ENCODE measurements at places on chromosomes 5 and 9.

- no peak for DNase-seq
Measured at GRCh38 chr5:125455041-125455440, 708.6 kb upstream of the ZNF608 start.

GRCh38 chr9:85428230-85428629, 313.5 kb downstream of the AGTPBP1 start:
- DNase-seq: no peak

- DNase-seq: peak; percentile 70
Measured at GRCh38 chr5:6875376-6875775, 162.1 kb downstream of the TENT4A start.

DNA sequence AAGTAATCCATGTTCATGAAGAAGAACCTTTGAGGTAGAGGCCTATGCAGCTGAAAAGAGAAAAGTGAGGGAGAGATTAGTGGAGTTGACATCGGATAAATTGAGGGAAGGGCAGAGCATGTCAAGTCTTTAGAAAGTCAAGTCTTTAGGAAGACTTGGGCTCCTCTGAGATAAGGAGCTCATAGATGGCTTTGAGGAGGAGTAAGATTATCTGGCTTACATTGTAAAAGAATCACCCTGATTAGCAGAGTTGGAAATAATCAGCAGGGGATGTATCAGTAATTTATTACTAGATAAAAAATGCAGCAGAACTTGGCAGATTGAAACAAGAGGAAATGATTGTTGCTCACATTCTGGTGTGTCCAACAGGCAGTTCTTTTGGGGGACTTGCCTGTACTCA, 727.2 kb upstream of the WWC1 start:
- DNase-seq: no peak

- DNase-seq: no peak
Measured at GRCh38 chr9:127290561-127291065, 26.0 kb downstream of the GARNL3 start.

- DNase-seq: no peak
Measured at GRCh38 chr5:132758451-132758850, 11.2 kb downstream of the CCNI2 start.

DNA sequence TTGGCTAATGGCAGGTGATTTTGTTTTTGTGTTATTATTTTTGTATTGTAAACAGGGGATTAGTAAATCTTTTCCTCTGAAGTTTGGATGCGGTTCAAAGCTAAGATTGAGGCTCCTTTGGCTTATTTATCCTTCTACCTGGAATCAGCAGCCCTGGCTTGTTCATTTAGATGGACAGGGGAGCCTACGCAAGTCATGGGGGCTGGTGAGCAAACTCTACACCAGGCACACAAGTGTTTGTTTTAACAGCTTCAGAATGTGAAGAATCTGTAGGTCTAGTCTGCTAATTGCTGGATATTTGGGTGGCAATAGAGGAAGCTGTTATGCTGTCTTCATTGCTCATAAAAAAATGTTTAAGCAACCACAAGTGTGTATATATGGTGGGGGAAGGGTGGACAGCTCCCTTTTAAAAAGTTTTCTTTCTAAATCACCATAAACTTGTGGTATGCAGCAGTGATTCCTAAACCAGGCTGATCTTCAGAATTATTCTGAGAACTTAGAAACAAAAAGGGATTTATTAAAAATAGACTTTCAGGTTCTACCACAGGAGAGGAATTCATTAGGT, 20.7 kb downstream of the ZNF462 start:
- DNase-seq: no peak

GRCh38 chr5:102754767-102755431, at the start of gene PAM:
Gene PAM (plus strand): TSS chr5:102755305. CDS start chr5:102866196, 110,891 bp downstream.
- DNase-seq: no peak

DNA sequence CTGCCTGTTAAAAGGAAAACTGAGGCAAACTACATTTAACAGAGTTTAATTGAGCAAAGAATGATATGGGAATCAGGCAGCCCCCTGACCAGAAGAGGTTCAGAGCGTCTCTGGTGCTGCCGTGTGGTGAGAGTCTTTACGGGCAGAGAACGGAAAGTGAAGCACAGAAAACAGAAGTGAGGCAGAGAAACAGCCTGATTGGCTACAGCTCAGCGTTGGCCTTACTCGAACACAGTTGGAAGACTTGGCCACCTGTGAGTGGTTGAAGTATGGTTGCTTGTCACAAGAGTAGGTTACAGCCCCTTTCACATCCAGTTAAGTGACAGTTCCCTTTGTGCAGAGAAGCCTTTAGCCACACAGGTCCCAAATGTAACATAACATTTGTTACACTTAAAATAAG, 16.9 kb upstream of the FBP1 start:
- DNase-seq: no peak

- no peak for DNase-seq
Measured at GRCh38 chr5:34545626-34546025, 110.5 kb upstream of the RAI14 start.

DNA sequence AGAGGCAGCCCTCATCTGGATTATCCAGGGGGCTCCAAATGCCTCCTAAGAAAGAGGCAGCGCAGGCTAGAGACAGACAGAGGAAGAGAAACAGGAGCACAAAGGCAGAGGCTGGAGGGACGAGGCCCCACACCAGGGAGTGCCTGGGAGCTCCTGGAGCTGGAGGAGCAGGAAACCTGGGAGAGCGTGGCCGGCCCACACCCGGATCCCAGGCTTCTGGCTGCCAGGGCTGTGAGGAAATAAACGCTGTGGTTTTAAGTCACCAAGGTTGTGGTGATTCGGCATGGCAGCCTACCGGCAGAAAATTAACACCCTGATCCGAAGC, 165.5 kb downstream of the OLFM1 start:
- no peak for DNase-seq

GRCh38 chr9:133472753-133473378, 6.0 kb downstream of the SLC2A6 start:
- no peak for DNase-seq

GRCh38 chr5:108472237-108472636, 90.3 kb upstream of the FBXL17 start:
- no peak for DNase-seq

- DNase-seq: no peak
Measured at GRCh38 chr9:104774132-104774531, 10.2 kb downstream of the NIPSNAP3B start.

- no peak for DNase-seq
Measured at GRCh38 chr5:141742866-141743851, 61.1 kb upstream of the ARAP3 start.
